ENCODE measurements at places on chromosomes 6 and 20.
A peak's percentile ranks its signal among the peaks of the same experiment; 100 is the strongest.

GRCh38 chr20:17558154-17558940 is 11.5 kb upstream of the DSTN start:
- DNase-seq = no peak

GRCh38 chr20:21710863-21711431 is 5.5 kb downstream of the PAX1 start:
- DNase-seq = no peak

DNA sequence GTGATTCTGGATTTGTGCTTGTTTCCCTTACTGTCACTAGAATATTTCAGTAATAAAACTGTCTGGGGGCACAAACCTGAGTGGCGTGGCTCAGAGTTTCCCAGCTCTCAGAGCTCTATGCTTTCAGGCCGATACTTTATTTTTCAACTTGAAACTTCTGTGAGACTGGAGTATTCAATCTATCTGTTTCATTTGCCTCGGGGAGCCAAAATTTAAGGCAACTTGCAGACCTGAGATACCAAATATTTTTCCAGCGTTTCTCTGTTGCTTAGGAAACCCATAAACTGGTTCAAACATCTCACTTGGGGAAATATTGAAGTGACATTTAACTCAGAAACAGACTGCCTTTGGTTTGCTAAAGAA is 74.7 kb downstream of the SOBP start:
- no peak for DNase-seq

- DNase-seq = peak; percentile 42
These were observed 2.7 kb downstream of the BCAS1 start for GRCh38 chr20:54067606-54068174.

DNA sequence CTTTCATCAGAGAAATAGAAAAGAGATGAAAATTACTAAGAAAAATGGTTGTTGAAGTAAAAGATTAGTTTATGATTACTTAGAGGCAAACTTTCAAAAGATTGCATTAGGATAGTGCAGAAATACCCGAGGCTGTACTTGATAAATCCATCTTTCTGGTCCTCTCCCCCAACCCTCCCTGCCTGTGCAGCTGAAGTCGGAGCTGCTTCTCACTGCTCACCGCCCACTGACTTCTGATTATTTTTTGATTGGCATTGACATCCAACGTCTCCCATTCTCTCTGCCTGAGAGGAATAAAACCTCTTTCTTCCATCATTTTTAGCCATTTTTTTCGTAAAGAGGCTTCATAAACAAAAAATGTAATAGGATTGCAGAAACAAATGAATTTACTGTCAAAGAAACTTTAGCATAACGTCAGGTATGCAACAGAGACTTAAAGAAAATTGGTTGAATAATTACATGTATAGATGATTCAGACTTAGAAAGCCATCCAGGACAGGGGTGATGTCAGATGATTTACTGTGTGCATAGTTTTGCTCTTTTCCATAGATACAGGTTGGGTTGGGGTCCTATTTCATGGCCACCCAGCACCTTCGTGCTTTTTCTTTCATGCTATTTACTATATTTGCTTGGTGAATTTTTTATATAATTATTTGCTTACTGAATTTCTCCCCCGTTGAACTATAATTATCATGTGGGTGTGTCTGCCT is 53.6 kb upstream of the EDN3 start:
- DNase-seq = no peak

DNA sequence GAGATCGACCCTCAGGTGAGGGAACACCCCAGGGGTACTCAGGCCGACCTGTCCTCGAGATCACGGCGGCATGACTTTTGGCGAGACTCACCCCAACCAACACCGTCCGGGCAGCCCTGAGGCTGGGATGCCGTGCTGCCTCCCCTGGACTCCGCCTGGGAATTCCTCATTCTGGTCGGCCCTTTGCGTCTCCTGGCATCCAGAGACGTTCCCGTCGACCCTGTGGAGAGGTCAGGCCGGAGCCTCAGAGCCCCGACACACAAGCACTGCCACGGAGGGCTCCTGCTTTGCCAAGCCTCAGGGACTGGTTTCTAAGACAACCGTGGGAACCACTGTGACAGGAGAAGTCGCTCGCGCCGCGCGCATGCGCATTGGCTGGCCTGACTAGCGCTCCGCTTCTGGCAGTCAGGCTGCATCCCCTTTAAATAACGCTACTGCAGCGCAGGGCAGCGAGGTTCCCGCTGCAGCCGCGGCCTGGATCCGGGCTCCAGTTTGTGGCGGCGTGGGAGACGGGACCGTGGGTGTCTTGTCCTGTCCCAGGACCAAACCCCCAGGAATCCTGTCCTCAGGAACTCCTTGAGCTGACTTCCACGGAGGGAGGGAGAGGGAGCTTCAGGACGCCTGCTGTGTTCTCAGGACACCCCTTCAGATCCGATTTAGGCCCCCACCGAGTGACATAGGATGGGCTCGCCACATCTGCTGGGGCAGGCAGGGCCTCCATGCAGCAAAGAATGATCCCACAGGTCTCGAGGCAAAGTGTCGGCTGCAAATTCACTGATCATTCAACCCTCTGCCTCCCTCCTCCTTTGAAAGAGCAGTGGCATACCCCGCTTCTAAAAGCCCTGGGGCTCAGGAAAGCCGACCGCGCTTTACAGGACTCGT is 163.2 kb upstream of the ZNF337 start:
- no peak for DNase-seq

DNA sequence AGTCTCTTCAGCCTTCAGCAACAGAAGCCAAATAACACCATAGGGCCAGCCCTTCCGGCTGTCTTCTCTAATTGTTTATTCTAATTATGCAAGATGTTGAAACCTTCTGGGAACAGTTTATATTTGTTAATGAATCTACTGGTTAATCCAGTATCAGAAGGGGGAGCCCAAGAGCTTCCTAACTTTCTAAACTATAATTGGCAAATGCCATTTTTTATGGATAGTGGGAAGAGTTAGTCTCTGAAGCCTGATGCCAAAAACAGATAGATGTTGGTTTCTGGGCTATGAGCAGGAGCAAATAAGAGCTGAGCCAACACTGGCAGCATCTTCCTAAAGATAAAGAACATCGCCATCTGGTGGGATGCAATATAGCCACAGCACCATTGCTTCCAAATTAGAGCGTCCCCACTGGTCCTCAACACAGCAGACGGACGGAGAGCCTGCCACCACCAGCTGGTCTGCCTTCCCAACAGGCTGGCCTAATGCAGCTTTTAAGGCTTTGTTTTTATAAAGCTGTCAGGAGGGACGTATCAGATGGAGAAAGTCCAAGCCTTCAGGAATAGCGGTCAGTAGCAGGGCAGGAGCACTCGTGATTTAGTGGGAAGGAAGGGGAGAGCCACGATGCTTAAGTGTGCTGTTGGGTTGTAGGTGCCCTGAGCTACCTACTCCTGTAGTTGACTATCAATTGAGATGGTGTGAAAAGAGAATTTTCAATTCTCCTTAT is 118.8 kb downstream of the RALGAPA2 start:
- DNase-seq = peak; percentile 88

DNA sequence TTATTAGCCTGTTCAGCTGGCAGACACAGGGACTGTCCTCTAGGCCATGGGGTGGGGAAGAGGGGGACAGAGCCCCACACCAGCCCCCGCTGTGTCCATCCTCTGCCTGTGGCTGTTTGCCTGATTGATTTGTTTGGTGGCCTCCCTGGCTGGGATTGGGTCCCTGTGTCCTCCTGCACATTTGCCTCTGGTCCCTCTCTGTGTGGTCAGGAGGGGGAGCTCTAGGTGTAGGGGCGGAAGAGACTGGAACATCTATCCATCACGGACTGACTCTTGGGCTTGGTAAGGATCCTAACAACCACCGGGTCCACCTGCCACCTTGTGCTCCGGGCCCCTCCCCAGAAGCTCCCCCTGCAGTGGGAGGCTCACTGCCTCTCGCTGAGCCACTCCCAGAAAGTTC is 38.4 kb upstream of the CCDC167 start:
- no peak for DNase-seq

DNA sequence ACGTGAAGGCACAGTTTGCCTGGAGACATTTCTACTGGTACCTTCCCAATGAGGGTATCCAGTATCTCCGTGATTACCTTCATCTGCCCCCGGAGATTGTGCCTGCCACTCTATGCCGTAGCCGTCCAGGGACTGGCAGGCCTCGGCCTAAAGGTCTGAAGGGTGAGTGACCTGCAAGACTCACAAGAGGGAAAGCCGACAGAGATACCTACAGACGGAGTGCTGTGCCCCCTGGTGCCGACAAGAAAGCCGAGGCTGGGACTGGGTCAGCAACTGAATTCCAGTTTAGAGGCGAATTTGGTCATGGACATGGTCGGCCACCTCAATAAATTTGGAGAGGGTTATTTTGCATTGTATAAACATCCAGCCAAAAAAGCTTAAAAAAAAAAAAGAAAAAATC is 420.3 kb upstream of the FLRT3 start:
- no peak for DNase-seq

DNA sequence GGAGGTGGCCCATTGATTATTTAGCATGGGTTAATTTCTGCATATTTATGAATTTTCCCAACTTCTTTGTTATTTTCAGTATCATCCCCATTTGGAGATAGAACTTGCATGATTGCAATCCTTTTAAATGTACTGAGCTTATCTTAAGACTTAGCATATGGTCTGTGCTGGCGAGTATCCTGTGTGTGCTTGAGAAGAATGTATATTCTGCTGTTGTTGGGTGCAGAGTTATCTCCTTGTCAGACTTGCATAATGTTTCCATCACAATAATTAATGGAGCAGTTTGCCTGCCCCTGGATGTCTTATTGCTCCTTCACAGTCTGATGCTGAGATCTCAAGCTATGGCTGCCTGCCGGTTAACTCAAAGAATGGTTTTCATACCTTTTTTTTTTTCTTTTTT is 112.6 kb downstream of the CDYL start:
- DNase-seq = no peak

GRCh38 chr6:816510-817084 is 123.7 kb upstream of the EXOC2 start:
- DNase-seq = no peak

GRCh38 chr6:69791065-69791471 is 5.7 kb downstream of the LMBRD1 start:
- no peak for DNase-seq

DNA sequence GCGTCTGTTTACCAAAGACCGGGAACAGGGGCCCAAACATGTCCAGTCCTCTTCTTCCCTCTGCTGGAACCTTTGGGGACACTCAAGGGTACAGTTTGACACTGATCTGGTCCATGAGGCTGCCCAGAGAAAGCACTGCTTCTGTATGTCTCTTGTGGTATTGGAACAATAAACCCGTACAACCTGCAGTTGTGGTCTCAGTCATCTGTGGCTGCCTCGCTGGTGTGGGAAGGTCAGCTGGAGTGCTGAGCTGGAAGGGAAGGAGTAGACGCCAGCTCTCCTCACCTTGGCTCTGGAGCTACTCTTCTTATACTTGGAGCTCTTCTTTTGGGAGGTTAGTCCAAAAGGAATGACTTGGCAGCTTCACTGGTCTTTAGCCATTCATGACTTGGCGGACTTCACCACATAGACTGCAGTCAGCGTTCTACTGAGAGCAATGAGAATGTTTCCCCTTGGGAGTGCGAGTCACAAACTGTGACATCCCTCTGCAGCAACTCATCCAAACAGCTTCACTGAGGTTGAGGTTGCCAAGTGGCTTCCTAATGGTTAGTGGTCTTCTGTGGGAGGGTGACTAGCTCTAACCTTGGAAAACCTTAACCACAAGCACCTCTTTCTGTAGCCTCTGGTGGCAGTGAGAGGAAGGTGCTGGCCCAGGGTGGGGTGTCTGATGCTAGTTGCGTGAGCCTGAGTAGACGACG is 81.2 kb downstream of the ASXL1 start:
- DNase-seq = no peak

DNA sequence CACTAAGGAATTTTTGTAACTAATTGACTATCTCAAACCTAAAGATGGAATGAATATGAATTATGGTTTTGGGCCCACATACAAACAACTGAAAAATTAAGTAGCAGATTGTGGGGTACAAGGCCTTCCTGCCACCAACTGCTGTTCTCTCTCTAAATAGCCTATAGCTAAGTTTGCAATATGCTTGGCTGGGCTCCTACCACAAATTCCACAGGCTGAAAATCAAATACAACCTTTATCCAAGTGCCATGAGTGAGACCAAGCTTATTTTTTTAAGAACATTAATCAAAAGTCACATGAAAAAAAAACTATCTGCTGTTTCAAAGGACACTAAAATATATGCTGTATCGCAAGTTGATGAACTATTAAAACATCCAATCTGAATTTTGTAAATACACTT is 52.1 kb downstream of the TENT5A start:
- no peak for DNase-seq

DNA sequence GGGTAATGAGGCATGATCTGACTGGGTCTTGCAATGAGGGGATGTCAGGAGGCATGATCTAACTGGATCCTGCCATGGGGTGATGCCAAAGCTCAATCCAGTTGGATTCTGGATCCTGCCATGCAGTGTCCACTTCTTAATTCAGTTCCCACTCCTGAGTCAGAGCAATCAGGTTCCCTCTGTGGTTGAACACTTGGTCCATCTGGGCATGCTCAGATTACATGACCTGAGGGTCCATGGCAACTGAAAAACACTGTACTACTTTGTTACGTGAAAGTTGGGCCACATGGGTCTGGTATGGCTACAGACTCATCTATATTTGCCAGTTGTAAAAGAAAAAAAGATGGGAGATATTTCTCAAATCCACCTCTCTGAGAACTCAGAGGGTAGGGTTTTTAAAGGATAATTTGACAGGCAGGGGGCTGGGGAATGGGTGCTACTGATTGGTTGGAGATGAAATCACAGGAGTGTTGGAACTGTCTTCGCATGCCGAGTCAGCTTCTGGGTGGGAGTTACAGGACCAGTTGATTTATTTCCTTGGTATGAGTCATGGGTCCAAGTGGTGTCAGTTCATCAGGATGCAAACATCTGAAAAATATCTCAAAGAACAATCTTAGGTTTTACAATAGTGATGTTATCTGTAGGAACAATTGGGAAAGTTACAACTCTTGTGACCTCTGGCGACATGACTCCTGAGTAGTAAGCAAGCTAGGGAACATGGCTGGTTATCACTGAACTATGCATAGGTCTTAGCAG is 21.6 kb downstream of the C6orf163 start:
- DNase-seq = no peak
